ENCODE measurements at places on chromosomes 12 and 14.

- no peak for DNase-seq
Measured at GRCh38 chr14:89430391-89431236, 13.6 kb upstream of the FOXN3 start.

- DNase-seq = no peak
Measured at GRCh38 chr14:61296719-61297502, 15.8 kb upstream of the TMEM30B start.

GRCh38 chr12:47219243-47219642 is 139.5 kb upstream of the AMIGO2 start:
- DNase-seq = no peak

GRCh38 chr14:68247274-68247673 is 427.7 kb downstream of the RAD51B start:
- no peak for DNase-seq

- DNase-seq = no peak
Measured at GRCh38 chr12:82242729-82243128, 115.5 kb downstream of the CCDC59 start.

DNA sequence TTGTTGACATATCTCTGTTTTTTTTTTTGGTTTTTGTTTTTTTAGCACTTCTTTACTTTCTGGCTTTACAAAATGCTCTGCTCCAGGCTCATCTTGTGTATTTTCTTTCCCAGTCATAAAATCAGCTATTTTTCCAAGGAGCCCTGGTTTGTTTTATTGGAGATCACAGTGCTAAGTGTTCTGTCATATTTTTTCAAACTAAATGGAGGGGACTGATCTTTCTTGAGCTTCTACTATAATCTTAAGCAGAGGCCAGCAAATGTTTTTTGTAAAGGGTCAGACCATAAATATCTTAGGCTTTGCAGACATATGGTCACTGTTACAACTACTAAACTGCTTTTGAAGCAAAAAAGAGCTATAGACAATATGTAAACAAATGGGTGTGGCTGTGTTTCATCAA is 30.6 kb upstream of the LIN7A start:
- no peak for DNase-seq

DNA sequence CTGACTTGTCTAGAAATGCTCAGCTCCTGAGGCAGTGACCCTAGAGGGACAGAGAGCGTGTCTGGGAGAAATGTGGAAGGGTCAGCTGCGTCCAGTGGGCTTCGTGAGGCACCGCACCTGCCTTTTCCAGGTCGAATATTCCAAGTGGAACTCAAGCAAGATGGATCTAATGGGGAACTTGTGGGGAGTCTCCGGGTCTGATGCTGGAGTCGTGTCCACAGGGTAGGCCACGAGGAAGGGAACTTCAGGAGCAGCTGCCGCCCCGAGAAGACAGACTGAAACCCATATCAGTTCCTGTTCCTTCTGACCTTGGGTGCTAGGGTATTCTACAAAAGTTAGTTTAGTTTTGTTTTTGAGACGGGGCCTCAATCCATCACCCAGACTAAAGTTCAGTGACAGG is 67.5 kb downstream of the TNFAIP2 start:
- no peak for DNase-seq

GRCh38 chr14:60485598-60486251 is at the start of gene C14orf39:
Gene C14orf39 (minus strand): TSS chr14:60486063. CDS start chr14:60485078, 985 bp downstream.
- DNase-seq = no peak

DNA sequence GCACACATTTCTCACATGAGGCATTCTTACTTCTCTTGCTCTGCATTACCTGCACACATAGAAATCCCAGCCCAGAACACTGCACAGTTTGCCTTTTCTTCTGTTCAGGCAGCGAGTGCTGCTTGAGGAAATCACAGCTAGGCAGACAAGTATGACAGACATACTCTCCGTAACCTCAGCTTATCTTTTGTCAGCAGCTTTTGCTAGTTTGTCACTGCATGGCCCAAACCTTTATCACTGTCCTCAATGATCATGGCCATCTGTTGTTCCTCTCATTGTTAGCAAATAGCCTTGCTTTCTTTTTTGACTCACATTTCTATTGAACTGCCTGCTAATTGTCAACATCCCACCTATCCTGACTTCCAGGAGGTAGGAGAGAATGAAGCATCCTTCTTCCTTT is 5.3 kb downstream of the ZNF10 start:
- DNase-seq = no peak

GRCh38 chr14:32414808-32415255 is 85.7 kb downstream of the AKAP6 start:
- DNase-seq = no peak

GRCh38 chr14:32623300-32624093 is 294.4 kb downstream of the AKAP6 start:
- DNase-seq = no peak

DNA sequence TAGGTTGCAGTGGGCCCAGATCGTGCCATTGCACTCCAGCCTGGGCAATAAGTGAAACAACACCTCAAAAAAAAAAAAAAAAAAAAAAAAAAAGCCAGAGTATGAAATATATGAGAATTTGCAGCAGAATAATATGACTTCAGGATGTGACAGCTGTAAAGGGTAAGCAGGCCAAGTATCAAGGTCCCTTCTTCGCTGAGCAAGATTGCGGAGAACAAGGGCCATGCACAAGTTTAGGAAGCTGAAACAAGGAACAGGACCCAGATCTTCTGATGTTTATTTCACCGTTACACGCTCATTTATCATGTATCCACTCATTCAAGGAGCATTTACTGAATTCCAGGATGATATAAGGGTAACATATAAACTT is 659 bp upstream of the FOXJ2 start:
- no peak for DNase-seq

- no peak for DNase-seq
Measured at GRCh38 chr12:34219046-34219770, 196.9 kb downstream of the ALG10 start.

DNA sequence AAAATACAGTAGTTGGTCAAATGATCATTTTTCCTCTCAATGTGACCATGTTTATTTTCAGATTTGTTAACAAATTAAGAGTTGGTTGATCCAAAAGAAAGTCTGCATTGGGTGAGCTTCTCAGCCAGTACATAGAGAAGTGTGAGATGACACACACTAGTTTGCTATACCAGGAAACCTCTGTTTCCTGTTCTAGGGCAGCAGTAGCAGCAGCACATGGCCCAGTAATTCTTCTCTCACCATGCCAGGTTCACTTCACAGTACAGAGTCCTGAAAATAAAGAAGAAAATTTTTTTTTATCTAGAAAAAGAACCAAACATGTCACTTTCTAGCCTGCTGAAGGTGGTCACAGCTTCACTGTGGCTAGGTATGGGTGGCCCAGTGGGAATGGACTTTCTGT is 250.2 kb upstream of the OR4E1 start:
- DNase-seq = peak; percentile 11

DNA sequence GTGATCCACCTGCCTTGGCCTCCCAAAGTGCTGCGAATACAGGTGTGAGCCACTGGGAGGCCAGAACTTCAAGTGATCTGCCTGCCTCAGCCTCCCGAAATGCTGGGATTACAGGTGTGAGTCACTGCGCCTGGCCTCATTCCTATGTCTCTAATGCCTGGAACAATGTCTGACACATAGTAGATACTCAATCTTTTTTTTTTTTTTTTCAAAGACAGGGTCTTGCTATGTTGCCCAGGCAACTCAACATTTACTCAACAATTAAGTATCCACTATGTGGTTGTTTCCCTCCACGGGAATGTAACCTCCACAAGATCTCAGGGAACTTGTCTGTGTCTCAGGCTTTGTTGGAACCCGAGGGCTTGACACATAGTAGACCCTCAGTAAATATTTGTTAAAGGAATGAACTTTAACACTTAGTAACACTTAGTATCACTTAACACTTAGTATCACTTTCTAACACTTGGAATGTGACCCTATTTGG is 3.0 kb upstream of the TMEM120B start:
- DNase-seq = no peak

All from activated CD4-positive, alpha-beta T cell treated with anti-CD3 and anti-CD28 coated beads, Interleukin-2, amount 50 U/mL, for 4 hours (primary cell).